ENCODE measurements at places on chromosomes 3 and 15.

DNA sequence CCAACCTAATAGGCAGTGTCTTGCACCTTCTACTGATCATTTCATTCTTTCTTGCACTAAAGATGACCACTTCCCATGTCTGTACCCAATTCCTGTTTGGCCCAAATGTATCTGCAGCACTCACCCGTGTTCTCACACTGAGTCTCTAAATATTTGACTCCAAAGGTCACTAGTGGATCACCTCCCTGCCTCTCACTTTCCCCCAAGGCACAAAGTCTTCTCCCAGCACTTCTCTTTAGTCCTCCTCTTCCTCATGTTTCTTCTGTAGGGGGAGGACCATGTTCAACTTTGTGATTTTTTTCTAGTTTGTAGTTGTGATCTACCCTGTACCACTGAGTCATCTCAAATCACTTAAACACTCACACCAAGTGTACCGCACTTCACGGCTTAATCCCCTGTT is 13.9 kb downstream of the NR1I2 start:
- DNase-seq = no peak

- no peak for DNase-seq
Measured at GRCh38 chr15:41631880-41632470, 28.2 kb upstream of the MGA start.

- no peak for DNase-seq
Measured at GRCh38 chr3:31927811-31928210, 53.3 kb downstream of the OSBPL10 start.

DNA sequence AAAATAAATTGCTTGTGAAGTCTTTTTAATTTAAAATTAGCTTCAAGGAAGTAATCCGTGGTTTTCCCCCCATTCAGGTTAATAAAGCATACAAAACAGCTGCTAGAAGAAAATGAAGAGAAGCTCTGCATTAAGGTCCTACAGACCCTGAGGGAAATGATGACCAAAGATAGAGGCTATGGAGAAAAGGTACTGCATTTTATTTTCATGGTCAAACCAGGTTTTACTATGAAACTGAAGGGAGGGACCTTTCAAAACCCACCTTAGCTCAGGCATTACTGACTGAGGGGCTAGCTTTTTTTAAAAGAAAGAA is 218.5 kb downstream of the ITPR1 start:
- no peak for DNase-seq

DNA sequence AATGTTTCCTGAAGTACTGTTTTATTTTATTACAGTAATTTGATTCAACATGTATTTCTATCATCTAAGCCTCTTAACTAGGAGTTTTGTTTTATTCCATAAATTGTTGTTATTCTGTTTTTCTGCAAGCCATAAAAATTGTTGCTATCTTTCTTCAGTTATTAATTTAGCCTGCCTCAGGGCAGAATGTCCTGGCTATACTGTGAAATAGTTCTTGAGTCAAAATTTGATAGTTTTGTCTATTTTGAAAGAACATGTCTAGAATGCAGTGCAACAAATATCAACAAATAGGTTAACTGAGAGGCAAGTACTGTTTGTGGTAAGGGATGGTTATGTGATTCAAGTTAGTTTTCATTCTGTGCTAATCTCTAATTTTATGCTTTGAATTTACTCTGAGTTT is 63.9 kb downstream of the PPARG start:
- DNase-seq = no peak

DNA sequence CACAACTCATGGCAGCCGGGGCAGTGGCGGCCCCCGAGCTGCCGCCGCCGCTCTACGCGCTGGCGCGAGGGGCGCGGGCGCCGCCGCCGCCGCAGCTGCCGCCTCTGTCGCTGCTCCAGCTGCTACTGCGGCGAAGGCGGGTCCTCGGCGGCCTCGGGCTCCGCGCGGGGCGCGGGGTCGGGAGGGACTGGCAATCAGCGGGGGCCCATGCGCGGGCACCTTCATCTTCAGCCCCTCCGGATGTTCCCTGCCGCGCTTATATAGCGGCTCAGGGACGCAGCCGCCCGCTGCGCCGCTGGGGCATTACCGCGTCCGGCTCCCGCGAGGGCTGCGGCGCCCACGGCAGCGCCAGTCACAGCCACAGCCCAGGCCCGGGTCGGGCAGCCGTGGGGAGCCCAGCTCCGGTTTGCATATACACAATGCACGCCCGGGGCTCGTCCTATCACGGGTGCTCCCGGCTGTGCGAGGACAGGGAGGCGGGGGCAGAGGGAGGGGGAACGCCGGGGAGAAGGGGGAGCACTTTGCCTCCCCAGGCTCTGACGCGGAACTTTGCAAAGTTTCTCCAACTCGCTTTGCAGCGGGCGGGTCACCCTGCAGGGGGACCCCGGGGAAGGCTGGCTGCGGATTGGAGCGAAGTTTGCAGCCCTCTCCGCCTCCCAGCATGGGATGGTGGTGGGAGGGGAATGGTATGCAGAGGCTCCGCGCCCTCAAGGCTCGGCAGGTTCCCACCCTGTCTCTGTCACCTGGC is at the start of gene VGLL3:
Gene VGLL3, minus strand, starts transcription at position 416 of the 748 bp plus-strand sequence. Its CDS starts 406 bp downstream, at position 10.
- peak; percentile 83 for DNase-seq

DNA sequence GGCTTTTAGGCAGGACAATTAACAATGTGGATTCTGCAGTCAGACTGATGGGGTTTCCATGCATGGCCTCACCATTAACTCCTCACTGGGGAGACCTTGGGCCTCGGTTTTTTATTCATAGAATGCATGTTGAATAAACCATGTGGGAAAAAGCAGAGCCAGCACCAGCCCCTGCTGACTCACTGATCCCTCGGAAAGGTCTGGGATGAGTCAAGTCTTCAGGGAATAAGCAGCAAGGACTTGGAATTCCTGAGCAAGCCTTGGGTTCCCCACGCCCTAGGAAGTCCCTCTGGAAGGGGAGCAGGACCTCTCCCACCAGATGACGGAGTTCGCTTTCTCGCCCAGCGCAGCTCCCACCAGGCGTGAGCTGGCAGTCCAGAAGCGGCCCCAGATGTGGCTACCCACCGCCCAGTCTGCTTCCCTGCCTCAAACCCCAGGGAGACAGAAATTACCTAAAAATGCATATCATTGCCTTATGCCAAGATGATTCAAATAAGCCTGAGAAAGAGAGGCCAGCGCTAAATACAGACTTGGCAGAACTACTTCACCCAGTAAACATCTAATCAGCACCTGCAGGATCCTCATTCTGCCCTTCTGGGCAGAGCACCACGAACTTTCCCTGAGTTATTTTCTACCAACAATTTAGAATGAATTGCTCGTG is 45.4 kb downstream of the BTD start:
- no peak for DNase-seq

DNA sequence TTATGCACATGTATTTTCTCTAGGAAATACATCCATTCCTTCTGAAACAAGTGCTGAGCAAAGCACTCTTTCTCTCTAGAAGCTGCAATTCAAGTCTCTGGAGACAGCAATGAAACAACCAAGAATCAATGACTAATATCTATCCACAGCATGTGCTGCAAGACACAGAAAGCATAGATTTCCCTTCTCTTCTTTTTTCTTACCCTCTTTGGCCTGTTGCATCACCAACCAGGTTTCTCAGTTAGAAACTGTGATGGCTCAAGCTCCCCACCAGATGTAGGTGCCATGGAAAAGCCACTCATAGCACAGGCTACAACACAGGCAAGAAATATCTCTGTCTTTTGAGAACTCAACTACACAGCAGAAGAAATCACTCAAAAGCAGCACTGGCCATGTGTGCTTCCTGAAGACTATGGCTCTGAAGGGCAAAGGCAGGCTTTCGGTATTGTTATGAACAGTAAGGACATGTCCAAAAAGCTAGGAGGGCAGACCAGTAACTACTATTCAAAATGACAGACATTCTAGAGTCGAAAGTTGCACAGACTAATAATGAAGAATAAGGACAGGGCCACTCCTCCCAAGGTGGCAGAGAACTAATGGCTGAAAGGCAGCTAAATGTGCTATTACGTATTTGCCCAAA is 15.5 kb downstream of the ZDHHC3 start:
- no peak for DNase-seq

DNA sequence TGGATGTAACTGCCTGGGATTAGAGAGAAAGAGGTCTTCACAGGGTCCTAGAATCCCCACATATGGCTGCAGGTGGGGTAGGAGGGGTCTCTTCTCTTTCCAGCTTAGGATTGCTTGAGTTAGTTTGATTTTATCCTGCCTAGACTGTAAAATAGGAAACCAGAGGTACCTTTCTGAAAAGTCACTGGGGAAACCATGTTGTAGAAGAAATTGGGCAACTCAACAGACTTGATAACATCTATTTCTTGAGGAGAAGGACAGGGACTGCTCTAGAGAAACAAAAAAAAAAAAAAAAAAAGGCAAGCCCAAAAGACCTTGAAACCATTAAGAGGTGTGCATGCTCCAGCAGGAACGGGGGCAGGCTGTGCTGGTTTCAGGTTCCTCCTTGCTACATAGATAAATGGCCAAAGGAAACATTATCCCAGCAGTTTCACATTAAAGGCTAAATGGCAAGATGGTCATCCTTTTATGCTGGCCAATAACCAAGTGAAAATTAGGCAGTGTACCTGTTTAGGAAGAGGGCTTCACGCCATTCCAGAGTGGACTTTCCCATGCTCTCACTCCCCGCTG is 116.1 kb downstream of the ALDH1A2 start:
- no peak for DNase-seq

DNA sequence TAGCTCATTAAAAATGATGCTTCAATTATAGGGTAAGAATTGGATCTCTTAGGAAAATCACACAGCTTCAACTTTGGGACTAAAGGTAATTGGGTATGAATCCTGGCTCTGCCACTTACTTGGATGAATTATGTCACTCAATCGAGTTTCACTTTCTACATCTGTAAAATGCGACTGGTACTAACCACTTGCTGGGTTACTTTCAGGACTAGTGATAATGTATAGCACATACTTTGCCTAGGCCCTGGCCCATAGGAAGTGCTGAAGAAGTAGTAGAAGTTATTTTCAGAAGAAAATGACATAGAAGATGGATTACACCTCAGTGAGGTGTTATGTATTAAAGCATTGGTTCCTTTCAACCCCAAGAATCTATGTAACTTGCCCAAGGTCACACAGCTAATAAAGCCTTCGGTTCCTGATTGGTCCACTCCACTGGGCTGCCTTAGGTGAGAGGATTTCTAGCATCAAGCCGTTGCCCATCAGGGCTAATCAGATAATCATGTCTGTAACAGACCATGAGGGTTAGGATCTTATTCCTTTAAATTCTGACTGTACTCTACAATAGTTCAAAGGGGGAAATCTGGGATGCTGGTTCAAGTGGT is 29.4 kb upstream of the AP4E1 start:
- DNase-seq = no peak

DNA sequence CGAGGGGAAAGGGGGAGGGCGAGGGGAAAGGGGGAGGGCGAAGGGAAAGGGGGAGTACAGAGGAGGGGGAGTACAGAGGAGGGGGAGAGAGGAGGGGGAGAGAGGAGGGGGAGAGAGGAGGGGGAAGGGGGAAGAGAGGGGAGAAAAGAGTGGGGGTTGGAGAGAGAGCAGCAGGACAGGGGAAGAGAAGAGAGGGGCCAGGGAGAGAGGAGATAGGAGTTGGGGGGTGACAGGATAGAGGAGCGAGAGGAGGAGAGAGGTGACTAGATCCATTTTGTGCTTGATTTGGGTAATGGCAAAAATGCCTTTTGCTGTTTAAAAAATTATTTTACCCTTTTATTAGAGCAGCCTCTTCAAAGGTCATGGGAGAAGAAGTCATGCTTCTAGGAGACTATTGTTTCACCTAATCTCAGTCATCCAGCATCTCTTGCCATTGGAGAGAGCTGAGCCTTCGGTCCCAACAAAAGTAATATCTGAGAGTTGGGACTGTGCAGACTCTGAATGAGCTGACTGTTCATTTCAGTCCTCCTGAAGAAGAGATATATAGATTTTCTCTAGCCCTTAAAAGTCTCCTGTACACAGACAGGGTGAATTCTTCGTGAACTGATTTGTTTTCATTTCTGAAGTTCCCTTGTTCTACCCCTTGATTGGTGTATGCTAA is 15.1 kb upstream of the TOP2B start:
- no peak for DNase-seq

DNA sequence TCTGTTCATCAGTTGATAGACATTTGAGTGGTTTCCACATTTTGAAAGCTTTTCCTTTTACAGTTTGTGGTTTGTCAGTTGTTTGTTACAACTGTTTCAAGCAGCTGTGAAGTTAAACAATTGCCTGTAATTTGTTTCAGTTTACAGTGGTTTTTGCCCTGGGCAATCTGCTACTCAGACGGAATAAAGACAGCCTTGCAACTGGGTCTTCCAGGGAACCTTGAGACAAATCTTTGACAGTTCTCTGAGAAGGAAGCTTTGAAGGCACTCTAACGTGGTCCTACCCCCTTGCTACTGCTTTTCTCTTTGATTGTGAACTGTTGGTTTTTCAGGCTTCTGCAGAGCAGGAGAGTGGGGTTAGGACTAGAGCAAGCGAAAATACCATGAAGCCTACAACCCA is 28.0 kb downstream of the LRRC28 start:
- DNase-seq = no peak

DNA sequence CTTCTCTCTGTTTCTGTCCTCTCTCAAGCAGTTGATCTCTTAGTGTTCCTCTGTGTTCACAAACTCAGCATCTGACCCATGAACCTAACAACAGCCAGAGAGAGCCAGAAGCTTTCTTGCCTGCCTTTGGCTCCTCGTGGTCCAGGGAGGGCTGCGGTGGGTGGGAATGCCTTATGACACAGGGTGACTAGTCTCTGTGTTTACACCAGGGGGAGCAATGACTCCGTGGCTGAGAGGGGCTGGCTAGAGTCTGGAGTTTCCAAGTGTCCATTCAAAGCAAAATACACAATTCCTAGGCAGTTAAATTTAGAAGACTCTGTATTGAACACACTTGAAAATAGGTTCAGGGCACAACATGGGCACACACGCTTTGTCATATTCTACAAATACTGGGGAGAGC is 370.0 kb upstream of the FRG2C start:
- peak; percentile 1 for DNase-seq

GRCh38 chr15:63896336-63897115 is 62.8 kb upstream of the HERC1 start:
- no peak for DNase-seq

GRCh38 chr3:63960048-63960711 is 48.0 kb upstream of the SCAANT1 start:
- DNase-seq = no peak

- DNase-seq = no peak
Measured at GRCh38 chr3:184373422-184373821, 4.6 kb downstream of the THPO start.

DNA sequence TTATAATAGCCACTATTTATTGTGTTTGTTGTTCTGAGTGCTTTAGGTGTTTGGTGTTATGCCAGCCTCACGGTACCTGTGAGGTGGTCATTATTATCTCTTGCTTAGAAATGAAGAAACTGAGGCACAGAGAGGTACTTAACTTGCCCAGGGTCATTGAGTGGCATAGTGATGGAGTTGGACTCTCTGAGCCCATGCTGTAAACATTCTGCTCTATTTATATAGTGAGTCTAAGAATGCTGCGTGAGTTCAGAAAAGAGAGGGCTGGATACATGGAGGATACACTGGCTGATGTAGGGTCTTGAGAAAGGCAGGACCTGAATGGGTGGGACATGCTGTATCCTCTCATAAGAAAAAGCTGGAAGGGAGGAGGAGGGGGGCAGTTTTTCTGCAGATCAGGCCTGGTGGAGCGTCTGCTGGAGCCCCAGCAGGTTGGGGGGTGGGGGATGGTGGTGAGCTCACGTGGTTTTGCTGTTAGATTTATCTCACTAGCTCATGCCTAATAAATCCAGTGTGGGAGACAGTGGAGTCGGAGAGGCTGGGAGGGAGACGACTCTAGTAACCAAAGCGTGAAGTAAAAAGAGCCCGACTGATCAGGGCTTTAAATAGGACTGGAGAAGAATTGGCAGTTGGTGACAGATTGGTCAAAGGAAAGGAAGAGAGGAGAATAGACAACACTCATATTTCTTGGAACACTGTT is 16.0 kb downstream of the MED12L start:
- DNase-seq = peak; percentile 26
